ENCODE measurements at places on chromosomes 6 and 20.

GRCh38 chr20:18304618-18305017 is 16.3 kb downstream of the ZNF133 start:
- DNase-seq, result no peak

DNA sequence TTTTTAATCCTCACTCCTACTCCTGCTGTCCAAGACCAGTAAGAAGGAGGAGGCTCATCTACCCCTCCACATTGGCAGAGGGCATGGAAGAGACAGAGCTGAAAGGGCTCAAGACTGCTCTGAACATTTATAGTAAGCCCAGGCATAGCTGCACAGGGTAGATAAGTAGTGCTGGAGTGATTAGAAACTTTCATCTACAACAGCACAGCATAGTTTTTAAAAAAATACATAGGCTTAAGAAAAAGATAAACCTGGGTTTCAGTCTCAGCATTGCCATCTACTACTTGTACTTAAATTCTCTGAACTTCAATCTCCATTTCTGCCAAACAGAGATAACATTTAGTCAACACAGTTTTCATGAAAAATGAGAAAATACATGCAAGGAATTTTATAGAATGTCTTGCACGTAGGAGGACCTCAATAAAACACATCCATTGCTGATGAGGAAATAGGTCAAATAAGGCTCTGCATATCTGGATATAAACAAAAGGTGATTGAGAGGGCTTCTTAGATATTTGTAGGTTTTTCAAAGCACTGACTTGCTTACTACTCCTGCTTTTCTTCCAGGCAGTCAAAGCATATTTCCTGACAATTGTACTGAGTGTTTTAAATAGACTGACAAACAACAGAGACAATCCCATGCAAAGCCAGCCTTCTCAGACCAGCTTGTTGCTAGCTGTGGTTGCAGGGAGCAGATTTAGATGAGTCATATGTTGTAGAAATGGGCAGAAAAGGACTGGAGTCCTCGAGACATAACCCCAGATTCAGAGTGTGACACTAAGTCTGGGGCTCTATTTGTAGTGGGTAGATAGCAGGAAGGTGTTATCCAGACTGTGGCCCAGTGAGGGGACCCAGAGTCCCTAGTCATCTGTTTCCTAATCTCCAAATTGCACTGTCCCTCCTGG is 107.4 kb upstream of the TAB2 start:
- DNase-seq, result no peak

- DNase-seq, result no peak
These were observed 130.6 kb downstream of the COL9A1 start for GRCh38 chr6:70172252-70172651.

- DNase-seq, result no peak
These were observed 79.9 kb upstream of the SPTLC3 start for GRCh38 chr20:12928755-12929401.

GRCh38 chr20:2748551-2749342 is 51.7 kb downstream of the CPXM1 start:
- no peak for DNase-seq
